Stimulated activated CD4-positive, alpha-beta T cell treated with anti-CD3 and anti-CD28 coated beads, Interleukin-12 subunit alpha, Interleukin-12 subunit beta, amount 100 ng/mL, for 4 hours (primary cell): ENCODE measurements at places on chromosomes 5 and 9.

DNA sequence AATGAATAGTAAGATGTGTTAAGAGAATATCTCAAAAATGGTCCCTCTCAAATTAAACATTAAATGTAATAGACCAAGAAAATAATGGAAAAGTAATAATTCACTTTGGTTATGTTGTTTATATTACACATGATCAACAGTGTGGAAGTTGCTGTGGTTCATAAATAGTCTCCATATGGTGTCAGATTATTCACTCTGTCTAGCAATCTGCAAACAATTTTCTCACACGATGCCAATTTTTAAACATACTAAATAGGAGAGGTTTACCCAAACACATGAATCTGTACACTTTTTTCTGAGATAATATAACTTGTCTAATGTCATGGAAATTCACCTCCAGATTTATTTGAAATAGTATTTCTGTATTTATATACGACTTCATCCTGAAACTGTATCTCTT is 217.4 kb upstream of the FBXL7 start:
- no peak for DNase-seq

- DNase-seq = peak; percentile 1
These were observed 1.3 kb downstream of the GNG10 start for GRCh38 chr9:111662576-111663300.

DNA sequence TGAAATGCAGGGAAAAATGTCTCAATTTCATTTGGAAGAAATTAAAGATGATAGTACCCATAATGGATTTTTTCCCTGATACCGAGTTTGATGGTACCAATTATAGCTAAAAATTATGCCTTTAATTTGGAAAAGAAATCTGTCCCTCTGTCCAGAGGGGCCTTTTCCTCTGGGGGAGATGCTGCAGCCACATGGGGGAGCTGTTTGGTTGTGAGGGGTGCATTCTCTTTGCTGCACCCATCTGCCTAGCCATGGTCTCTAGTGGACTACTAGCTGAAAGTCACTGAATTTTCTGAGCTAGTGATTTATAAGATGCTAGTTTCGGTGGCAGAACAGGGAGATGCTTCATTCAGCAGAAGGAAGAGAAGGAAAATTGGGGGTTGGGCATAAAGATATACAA is 9.6 kb downstream of the SEC61B start:
- DNase-seq = peak; percentile 36

DNA sequence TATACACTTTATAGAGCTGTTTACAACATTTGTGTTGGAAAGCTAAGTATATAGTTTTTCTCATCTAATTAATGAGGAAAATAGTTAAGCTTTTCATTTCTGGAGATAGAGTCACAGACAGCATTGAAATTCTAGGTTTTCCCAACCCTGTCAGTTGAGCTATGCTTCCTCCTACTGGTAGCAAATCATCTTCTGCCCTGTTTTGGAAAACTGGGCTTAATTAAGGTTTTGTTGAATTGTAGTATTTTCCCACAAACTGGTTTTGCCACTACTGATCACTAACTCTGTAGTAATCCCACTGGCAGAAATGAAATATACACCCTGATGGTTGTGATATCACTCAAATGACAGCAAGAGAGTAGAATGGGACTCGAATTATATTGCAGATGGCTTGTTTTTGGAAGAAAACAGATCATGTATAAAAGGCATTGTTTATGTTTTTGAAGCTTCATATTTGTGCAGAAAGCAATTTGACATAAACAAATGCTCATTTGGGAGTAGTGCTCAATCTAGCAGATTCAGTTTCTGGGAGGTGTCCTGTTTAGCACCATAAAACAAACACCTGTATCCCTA is 46.6 kb downstream of the CD180 start:
- DNase-seq = no peak
